ENCODE measurements at places on chromosomes 2 and 18.

DNA sequence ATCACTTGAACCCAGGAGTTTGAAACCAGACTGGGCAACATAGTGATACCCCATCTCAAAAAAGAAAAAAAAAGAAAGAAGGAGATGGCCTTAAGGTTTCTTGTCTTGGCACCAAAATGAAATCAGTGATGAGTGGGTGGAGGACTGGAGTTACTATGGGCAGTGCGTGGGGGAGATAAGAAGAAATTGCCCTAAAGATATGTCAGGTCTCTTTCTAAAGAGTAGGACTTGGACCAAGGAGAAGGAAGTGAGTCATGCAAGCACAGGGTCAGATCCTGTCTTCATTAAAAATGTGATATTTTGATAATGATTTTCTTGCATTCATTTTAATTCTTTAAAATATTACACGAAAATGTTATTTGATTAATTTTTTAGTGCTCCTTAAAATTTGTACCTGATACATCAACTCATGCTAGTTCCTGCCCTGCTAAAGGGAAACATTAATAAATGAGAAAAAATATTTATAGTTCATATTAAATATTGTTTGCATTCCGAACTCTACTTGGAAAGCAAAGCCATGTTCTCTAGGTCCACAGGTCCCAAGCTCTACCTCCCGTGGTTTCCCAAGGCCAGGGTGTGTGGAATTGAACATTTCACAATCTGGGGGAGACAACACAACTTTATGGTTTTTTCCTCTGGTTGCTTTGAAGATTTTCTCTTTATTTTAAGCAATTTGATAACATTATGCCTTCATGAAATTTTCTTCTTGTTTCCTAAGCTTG lies 62.6 kb upstream of the CTLA4 start:
- DNase-seq, result no peak

GRCh38 chr2:26859622-26860021 lies 11.7 kb downstream of the DPYSL5 start:
- DNase-seq, result no peak

GRCh38 chr18:64712035-64712434 lies 563.1 kb upstream of the LINC00305 start:
- DNase-seq, result no peak

GRCh38 chr18:53509886-53510285 lies 714.6 kb downstream of the MBD2 start:
- DNase-seq, result no peak

- DNase-seq, result peak; percentile 53
Observed at GRCh38 chr2:172556284-172557033, 569 bp downstream of the PDK1 start.

GRCh38 chr2:26780203-26780760 lies 5.6 kb upstream of the CENPA start:
- no peak for DNase-seq

DNA sequence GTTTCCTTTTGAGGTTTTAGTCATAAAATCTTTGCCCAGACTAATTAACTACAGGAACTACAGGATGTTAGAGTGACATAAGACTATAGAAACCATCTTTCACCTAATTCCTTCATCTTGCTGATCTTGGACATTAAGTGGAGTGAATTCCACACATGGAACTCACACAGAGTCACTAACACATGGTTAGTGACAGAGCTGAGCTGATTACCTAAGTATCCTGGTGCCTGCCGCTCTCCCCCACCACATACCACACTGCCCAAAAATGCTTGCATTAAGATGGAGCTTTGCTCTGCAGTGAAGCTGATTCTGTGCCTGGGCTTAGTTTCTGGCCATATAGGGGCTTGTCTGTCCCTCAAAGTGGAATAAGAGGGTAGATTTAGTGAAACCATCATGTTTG lies 332.9 kb upstream of the NT5C1B start:
- DNase-seq, result no peak

DNA sequence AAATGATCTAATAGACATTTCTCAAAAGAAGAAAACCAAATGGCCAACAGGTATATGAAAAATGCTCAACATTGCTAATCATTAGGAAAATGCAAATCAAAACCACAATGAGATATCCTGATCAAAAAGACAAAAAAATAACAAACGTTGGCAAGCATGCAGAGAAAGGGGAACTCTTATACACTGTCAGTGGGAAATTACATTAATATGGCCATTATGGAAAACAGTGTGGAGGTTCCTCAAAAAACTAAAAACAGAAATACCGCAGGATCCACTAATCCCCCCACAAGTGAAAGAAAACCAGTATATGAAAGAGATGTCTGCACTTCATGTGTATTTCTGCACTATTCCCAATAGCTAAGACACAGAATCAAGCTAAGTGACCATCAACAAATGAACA lies 57.7 kb upstream of the CTIF start:
- no peak for DNase-seq

DNA sequence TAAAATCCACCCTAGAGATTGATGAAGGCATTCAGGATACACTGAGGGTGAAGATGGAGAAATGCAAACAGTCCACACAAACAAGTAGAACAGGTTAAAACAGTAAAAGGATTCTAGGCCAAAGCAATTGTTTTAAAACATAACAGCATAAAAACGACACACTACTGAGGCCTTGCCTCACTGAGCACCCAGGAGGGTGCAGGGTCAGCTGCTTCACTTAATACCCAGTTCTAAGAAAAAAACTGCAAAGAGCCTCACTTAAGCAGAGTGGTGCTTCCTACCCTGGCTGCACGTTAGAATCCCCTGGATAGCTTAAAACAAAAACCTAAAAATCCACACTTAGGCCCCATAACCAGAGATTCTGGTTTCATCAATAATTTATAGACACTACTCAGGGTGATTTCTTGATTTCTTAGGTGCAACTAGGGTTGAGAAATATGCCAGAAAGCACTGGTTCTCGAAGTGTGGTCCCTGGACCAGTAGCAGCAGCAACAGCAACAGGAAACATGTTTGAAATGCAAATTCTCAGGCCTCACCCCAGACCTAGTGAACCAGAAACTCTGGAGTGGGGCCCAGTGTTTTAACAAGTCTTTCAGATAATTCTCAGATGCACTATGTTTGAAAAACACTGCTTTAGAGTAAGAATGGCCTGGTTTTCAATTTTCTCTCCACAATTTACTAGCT lies 279.1 kb downstream of the ZEB2 start:
- DNase-seq, result no peak

DNA sequence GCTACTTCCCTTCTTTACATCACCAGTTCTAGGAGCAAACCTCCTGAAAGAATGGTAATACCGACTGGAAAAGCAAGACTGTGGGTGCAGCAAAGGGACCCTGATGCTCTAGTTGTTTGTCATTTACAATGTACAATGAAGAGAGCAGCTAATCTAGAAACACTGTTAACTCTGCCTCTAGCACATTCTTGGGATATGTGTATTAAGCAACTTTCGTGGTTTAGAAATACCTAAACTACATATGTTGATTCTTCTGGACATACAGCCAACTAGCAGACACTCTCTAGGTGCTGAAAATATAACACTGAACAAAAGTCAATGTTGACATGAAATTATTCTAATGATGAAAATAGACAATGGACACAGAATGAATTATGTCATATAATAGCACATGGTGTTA lies 440.3 kb upstream of the MC4R start:
- DNase-seq, result no peak
